ENCODE measurements at places on chromosomes 1 and 21.

GRCh38 chr1:165988817-165989216 is 161.4 kb downstream of the UCK2 start:
- H3K27ac ChIP-seq: no peak overlapping the region
- H3K4me1 ChIP-seq: no peaks in the 10 kb centered on the region
- DNase-seq: no peak
- no peaks in the 10 kb centered on the region for H3K27me3 ChIP-seq
- H3K36me3 ChIP-seq: no peaks in the 10 kb centered on the region
- H3K4me3 ChIP-seq: no peak overlapping the region

DNA sequence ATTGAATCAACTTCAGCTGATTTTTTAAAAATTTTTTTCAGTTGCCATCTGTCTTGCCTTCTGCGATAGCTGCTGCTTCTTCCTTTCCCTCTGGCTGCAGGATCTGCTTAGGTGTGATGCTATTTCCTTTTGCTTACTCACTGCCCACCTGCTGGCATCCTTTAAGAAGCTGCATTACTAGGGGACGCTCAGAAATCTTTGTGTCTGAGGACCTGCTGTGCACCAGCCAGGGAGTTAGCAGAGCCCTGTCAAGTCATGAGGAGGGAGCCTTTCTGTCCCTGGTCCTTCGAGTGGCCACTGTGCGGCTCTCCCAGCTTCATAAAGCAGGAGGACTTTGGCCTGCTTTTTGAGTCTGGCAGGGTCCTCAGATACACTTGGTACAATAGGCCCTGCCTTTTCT is 327.8 kb downstream of the USH2A start:
- DNase-seq: no peak
- no peak overlapping the region for H3K4me3 ChIP-seq
- no peaks in the 10 kb centered on the region for H3K36me3 ChIP-seq

GRCh38 chr1:186871784-186872183 is 43.0 kb downstream of the PLA2G4A start:
- H3K27me3 ChIP-seq: no peaks in the 10 kb centered on the region
- H3K27ac ChIP-seq: no peak overlapping the region
- no peak overlapping the region for H3K4me3 ChIP-seq
- no peaks in the 10 kb centered on the region for H3K4me1 ChIP-seq
- H3K36me3 ChIP-seq: no peaks in the 10 kb centered on the region
- DNase-seq: no peak

- H3K4me3 ChIP-seq: no peak overlapping the region
- H3K4me1 ChIP-seq: no peaks in the 10 kb centered on the region
- no peak overlapping the region for H3K27ac ChIP-seq
- no peaks in the 10 kb centered on the region for H3K36me3 ChIP-seq
- H3K27me3 ChIP-seq: no peaks in the 10 kb centered on the region
These were observed 41.3 kb upstream of the TRIM45 start for GRCh38 chr1:117162816-117163215.

DNA sequence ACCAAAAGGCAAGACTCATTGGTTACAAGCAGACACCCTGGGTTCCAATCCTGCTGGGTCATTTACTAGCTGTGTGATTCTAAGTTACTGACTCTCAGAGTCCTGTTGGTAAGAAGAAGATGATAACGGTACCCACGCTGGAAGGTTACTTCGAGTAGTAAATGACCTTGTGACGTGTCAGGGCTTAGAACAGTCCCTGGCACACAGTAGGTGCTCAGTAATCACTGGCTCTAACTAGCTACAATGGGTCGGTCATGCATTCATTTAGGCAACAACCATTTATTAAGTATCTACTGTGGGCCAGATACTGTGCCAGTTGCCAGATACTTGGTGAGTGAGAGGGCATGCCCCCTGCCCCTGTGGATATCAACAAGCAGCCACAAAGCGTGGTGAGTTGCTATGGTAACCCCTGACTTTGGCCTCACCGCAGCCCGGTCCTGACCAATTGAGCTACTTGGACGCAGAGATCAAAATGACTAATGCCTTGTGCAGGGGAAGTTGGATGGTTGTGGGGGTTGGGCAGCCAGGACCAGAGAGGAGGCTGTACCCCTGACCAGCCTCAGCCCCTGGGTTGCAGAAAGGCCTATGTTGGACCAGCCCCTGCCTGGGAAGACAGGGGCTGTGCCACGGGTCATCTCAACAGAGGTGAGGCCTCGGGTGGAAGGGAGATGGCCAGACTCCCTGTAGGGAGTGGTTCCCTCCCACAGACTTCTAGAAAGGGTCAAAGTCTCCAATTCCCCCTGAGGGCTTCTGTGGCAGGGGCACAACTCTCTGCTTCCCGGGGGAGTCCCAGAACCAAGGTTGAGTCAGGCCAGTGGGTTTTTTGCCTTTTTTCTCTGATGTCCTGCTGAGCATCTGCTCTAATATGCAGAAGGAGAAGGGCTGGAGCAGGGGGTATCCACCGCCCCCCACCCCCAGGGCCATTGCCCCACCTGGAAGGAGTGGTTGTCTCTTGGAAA is 16.0 kb downstream of the DHRS3 start:
- peaks cover 3% of the 10 kb centered on the region for H3K36me3 ChIP-seq
- H3K4me3 ChIP-seq: no peak overlapping the region
- H3K4me1 ChIP-seq: peaks cover 64% of the 10 kb centered on the region
- H3K27me3 ChIP-seq: no peaks in the 10 kb centered on the region

DNA sequence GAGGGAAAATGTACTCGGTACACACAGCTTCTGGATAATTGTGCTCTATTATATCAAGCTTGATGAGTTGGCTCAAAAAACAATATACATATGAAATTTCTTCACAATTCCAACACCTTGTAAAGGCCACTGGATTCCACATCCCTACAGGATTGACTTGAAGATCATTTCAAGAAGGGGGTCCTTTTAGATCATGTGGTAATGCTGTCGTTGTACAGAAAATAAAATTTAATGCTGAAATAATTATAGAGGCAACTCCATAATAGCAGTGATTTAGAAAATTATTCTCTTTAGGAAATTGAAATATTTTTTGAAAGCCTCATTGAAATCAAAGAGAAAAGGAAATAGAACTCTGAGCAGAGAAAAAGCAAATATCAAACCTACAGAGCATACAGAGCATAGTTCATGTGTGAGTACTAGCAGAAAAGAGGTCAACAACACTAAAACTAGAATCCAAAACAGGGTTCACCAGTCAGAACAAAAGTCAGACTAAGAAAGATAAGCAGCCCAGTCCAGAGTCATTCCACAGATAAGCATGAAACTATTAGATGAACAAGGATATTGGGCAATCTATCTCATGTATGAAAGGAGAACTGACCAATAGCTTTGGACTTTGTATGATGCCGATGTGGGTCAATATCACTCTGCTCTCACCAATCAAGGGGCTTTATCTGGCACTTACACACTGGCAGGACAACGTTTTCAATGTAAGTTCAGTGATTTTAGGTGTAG is 79.5 kb upstream of the PALMD start:
- no peak for DNase-seq
- no peaks in the 10 kb centered on the region for H3K36me3 ChIP-seq
- no peaks in the 10 kb centered on the region for H3K4me1 ChIP-seq
- H3K27me3 ChIP-seq: no peaks in the 10 kb centered on the region
- H3K27ac ChIP-seq: no peak overlapping the region

- H3K27me3 ChIP-seq: no peaks in the 10 kb centered on the region
- no peak overlapping the region for H3K27ac ChIP-seq
- H3K36me3 ChIP-seq: no peaks in the 10 kb centered on the region
These were observed 216.9 kb upstream of the TMPRSS15 start for GRCh38 chr21:18620436-18620835.

GRCh38 chr1:9724706-9725476 is 73.4 kb downstream of the PIK3CD start:
- H3K36me3 ChIP-seq: peaks cover 19% of the 10 kb centered on the region
- DNase-seq: no peak
- H3K27me3 ChIP-seq: no peaks in the 10 kb centered on the region
- H3K27ac ChIP-seq: no peak overlapping the region
- H3K4me1 ChIP-seq: no peaks in the 10 kb centered on the region

- no peak for DNase-seq
- H3K4me3 ChIP-seq: no peak overlapping the region
- H3K4me1 ChIP-seq: peaks cover 4% of the 10 kb centered on the region
- H3K36me3 ChIP-seq: no peaks in the 10 kb centered on the region
- H3K27me3 ChIP-seq: no peaks in the 10 kb centered on the region
These were observed 117.5 kb downstream of the NAV1 start for GRCh38 chr1:201656311-201657032.

DNA sequence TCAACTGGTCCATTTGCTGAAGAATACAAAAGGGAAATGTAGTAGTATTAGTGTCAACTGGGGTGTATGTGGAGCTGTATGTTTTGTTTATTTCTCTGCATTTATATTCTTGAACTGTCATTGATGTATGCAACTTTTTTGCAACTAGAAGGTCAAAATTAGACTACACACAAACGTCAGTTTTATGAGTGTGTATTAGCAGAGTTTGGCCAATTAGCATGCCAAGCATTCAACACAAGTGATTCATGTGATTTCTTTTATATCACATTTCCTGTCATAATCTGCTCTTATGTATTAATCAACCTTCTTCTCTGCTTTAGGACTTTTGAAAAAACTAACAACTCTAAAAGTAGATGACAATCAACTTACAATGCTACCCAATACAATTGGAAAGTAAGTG is 211.1 kb downstream of the LRRC40 start:
- H3K27ac ChIP-seq: no peak overlapping the region
- H3K4me3 ChIP-seq: no peak overlapping the region
- no peaks in the 10 kb centered on the region for H3K36me3 ChIP-seq
- no peaks in the 10 kb centered on the region for H3K4me1 ChIP-seq

DNA sequence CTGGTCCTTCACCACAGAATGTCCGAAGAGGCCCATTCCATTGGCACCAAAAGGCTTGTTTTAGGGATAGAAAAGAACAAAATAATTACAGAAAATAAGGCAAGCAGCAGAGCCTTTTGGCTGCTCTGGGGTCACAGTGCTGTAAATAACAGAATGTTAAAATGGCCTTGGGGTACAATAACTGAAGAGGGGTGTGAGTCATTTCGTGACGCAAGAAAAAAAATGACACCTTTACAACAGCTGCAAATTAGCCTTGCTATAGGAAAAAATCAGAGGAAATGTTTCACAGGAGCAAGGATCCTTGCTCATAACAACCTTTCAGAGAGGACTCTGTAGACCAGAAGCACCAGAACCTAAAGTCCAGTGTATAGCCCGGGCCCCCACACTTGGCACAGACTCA is 483.4 kb downstream of the OMA1 start:
- H3K4me3 ChIP-seq: no peak overlapping the region
- no peaks in the 10 kb centered on the region for H3K27me3 ChIP-seq
- no peaks in the 10 kb centered on the region for H3K36me3 ChIP-seq
- H3K27ac ChIP-seq: no peak overlapping the region
- DNase-seq: no peak
- no peaks in the 10 kb centered on the region for H3K4me1 ChIP-seq

DNA sequence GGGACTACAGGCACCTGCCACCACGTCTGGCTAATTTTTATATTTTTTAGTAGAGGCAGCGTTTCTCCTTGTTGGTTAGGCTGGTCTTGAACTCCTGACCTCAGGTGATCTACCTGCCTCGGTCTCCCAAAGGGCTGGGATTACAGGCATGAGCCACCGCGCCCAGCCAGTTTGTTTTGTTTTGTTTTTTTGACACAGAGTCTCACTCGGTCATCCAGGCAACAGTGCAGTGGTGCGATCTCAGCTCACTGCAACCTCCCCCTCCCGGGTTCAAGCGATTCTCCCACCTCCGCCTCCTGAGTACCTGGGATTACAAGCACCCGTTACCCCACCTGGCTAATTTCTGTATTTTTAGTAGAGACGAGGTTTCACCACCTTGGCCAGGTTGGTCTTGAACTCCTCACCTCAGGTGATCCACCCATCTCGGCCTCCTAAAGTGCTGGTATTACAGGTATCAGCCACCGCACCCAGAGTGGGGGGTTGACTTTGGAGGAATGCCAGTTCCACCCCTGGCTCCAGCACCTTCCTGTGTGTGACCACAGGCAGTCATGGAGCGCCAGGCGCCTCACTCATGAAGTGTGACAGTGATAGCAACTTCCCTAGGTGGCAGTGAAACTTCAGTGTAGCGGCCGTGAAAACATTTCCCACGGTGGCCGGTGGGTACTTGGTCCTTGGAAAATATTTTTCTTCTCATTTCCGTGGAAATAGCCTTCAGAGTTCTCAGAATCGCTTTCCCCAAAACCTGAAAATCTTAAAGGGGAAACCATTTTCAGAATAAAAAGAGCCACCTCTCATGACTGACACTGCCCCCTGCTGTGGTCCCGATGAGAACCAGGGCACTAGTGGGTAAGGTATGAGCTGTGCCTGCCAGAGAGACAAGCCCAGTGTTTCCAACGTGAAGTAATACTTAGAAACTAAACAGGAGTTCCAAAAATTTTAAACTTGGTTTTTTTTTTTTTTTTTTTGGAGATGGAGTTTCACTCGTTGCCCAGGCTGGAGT is 48.6 kb downstream of the WDR4 start:
- peaks cover 56% of the 10 kb centered on the region for H3K27me3 ChIP-seq
- H3K36me3 ChIP-seq: no peaks in the 10 kb centered on the region
- DNase-seq: no peak

GRCh38 chr1:8317647-8318381 is at the start of gene SLC45A1:
TSS of gene SLC45A1 (plus strand) at chr1:8318114. CDS start at chr1:8324330, 6,216 bp downstream.
- H3K27ac ChIP-seq: peak within 1 kb of the TSS; percentile 53
- H3K36me3 ChIP-seq: no peaks in the 10 kb centered on the region
- H3K4me1 ChIP-seq: peaks cover 20% of the 10 kb centered on the region
- peaks cover 3% of the 10 kb centered on the region for H3K27me3 ChIP-seq
- H3K4me3 ChIP-seq: peak within 1 kb of the TSS; percentile 71

DNA sequence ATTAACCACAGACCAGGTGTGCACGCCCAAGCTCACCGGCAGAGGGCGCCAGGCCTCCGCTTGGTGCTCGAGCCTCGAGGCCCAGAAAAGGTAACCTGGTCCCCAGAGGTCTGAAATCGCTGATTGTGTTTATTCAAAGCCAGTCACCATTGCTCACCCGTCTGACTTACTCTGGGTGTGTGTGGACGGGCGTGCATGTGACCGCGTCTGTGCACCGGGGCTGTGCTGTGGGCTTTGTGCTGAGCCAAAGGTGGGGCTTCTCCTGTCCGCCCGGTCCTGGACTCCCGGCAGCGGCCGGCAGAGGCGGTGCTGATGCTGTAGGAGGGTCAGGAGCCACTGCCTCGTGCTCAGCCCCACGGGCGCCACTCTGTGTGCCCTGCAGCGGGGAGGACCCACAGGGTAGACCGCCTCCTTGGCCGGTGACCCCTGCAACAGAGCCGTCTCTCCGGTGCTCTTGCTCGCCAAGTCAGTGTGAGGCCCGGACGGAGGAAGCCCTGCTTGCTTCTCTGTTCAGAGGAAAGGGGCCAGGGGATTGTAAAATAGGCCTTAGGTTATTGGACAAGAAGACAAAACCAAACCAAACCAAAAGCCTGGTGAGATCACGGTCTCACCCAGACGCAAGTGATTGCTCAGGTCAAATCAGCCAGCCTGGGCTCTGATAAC is 32.0 kb upstream of the BTG2 start:
- H3K4me1 ChIP-seq: peaks cover 82% of the 10 kb centered on the region
- H3K27ac ChIP-seq: peak overlapping the region; percentile 96
- H3K4me3 ChIP-seq: peak overlapping the region; percentile 31
- H3K27me3 ChIP-seq: no peaks in the 10 kb centered on the region
- no peaks in the 10 kb centered on the region for H3K36me3 ChIP-seq
- DNase-seq: peak; percentile 86

GRCh38 chr1:41571041-41571440 is 86.6 kb upstream of the EDN2 start:
- no peaks in the 10 kb centered on the region for H3K36me3 ChIP-seq
- no peak overlapping the region for H3K27ac ChIP-seq
- DNase-seq: no peak
- no peaks in the 10 kb centered on the region for H3K27me3 ChIP-seq
- peaks cover 7% of the 10 kb centered on the region for H3K4me1 ChIP-seq
